ENCODE measurements at places on chromosomes 5 and 9. TPM values are rescaled to one million over a fixed set of nuclear protein-coding genes. Genes with fewer than 3 reads are reported as not detected.

GRCh38 chr5:169347786-169348185 is 46.8 kb upstream of the SLIT3 start:
- no peak for DNase-seq
- no peak overlapping the region for H3K4me3 ChIP-seq
- no peak overlapping the region for H3K27ac ChIP-seq

GRCh38 chr5:60690326-60690725 is 9.6 kb downstream of the DEPDC1B start:
- no peaks in the 10 kb centered on the region for H3K27me3 ChIP-seq
- H3K27ac ChIP-seq: no peak overlapping the region
- DNase-seq: no peak
- peaks cover 6% of the 10 kb centered on the region for H3K4me1 ChIP-seq
- H3K4me3 ChIP-seq: no peak overlapping the region

GRCh38 chr9:122379340-122379739 is 8.5 kb downstream of the PTGS1 start:
- no peak overlapping the region for H3K27ac ChIP-seq
- no peak for DNase-seq
- peaks cover 21% of the 10 kb centered on the region for H3K36me3 ChIP-seq

- H3K4me1 ChIP-seq: peaks cover 21% of the 10 kb centered on the region
- no peak for DNase-seq
- peaks cover 3% of the 10 kb centered on the region for H3K27me3 ChIP-seq
- no peak overlapping the region for H3K4me3 ChIP-seq
Observed at GRCh38 chr5:135446206-135446605, 942 bp downstream of the DCANP1 start.

DNA sequence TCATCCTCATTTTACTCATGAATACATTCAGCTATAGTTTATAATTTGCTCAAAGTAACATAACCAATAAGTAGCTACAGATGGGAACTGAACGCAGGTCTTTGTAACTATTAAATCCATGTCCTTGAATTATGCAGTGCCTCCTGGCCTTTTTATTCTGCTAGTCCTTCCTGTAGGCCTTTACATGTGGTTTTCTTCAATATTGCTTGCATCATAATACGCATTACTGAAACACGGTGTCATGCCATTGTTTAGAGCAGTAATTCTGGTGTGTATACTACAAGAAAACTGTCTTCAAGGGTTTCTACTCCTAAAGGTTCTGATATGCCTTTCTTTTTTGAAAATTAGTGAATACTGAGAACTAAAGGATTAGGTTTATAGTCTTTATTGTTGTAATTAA is 20.7 kb downstream of the CWC27 start:
- no peaks in the 10 kb centered on the region for H3K27me3 ChIP-seq
- no peak for DNase-seq
- peaks cover 8% of the 10 kb centered on the region for H3K36me3 ChIP-seq
- no peak overlapping the region for H3K4me3 ChIP-seq

GRCh38 chr5:4142842-4143241 is 547.2 kb downstream of the IRX1 start:
- H3K36me3 ChIP-seq: no peaks in the 10 kb centered on the region
- DNase-seq: no peak
- peaks cover 1% of the 10 kb centered on the region for H3K27me3 ChIP-seq
- no peaks in the 10 kb centered on the region for H3K4me1 ChIP-seq
- H3K4me3 ChIP-seq: no peak overlapping the region
- no peak overlapping the region for H3K27ac ChIP-seq

GRCh38 chr9:84404095-84404686 is 63.6 kb upstream of the SLC28A3 start:
- peak; percentile 44 for DNase-seq
- H3K36me3 ChIP-seq: no peaks in the 10 kb centered on the region
- no peak overlapping the region for H3K27ac ChIP-seq
- no peak overlapping the region for H3K4me3 ChIP-seq
- H3K4me1 ChIP-seq: no peaks in the 10 kb centered on the region

Gene PCDHGB2
- 11.1 TPM for total RNA-seq

Gene CDX1
- 0.59 TPM for total RNA-seq

Gene RMRP
- total RNA-seq: 32,961 TPM

All from endothelial cell (in vitro differentiated cells).